H9 (cell line): ENCODE measurements at places on chromosomes 3 and 15. TPM values are rescaled to one million over a fixed set of nuclear protein-coding genes. Genes with fewer than 3 reads are reported as not detected.

Gene CASR
- total RNA-seq: 0.02 TPM in 1 of 2 replicates, not detected in the other

Gene GOLGA8J
- not detected in 2 replicates for total RNA-seq

Gene NTRK3
- 2.4 and 2.5 TPM in 2 replicates for total RNA-seq

Gene TMEM45A
- 10.1 and 10.3 TPM in 2 replicates for total RNA-seq

- no peaks in the 10 kb centered on the region for H3K36me3 ChIP-seq
- no peak for DNase-seq
- H3K4me3 ChIP-seq: no peak overlapping the region
These were observed 98.0 kb upstream of the SLC25A36 start for GRCh38 chr3:140843656-140844055.

GRCh38 chr3:195753581-195753980 is 32.8 kb downstream of the MUC20 start:
- no peak overlapping the region for H3K27ac ChIP-seq
- DNase-seq: no peak
- no peaks in the 10 kb centered on the region; the same call in 1 of the 2 replicates for H3K36me3 ChIP-seq
- H3K27me3 ChIP-seq: 0 out of 2 replicates have a peak, but pooled peaks cover 2% of the 10 kb centered on the region

GRCh38 chr15:76588811-76589747 is 252.5 kb downstream of the ISL2 start:
- H3K27me3 ChIP-seq: no peaks in the 10 kb centered on the region
- H3K27ac ChIP-seq: no peak overlapping the region
- DNase-seq: no peak

GRCh38 chr15:67547836-67548235 is 5.3 kb downstream of the MAP2K5 start:
- peaks cover 4% of the 10 kb centered on the region; the same call in 1 of the 2 replicates for H3K4me1 ChIP-seq
- H3K4me3 ChIP-seq: no peak overlapping the region
- no peak for DNase-seq
- H3K27me3 ChIP-seq: no peaks in the 10 kb centered on the region; the same call in 1 of the 2 replicates
- H3K36me3 ChIP-seq: peaks cover 13% of the 10 kb centered on the region

DNA sequence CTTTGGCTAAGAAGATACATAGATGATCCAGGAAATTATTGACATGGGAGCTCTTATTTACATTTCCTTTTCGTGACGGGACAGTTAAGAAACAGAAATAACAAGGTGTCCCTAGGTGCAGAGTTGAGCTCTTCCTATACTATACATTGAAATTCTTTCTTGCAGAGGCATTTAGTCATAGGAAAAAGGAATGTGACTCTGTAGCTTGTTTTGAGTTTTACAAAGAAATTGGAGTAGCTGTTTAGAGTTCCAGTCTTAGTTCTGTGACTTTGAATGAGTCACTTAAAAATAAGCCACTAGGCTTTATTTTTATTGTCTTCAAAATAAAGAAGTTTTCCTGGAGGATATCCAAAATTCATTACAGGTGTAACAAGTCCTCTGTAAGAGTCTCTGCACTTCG is 723.5 kb upstream of the SGO1 start:
- no peak overlapping the region for H3K27ac ChIP-seq
- no peaks in the 10 kb centered on the region for H3K4me1 ChIP-seq
- H3K36me3 ChIP-seq: no peaks in the 10 kb centered on the region
- no peak for DNase-seq
- H3K4me3 ChIP-seq: no peak overlapping the region

- no peak for DNase-seq
- H3K27me3 ChIP-seq: no peaks in the 10 kb centered on the region
- H3K36me3 ChIP-seq: no peaks in the 10 kb centered on the region
- H3K27ac ChIP-seq: no peak overlapping the region
These were observed 30.1 kb downstream of the POPDC2 start for GRCh38 chr3:119630128-119630879.

GRCh38 chr15:92128788-92129187 is 264.9 kb upstream of the ST8SIA2 start:
- no peaks in the 10 kb centered on the region for H3K27me3 ChIP-seq
- peaks cover under 1% of the 10 kb centered on the region; the same call in 1 of the 2 replicates for H3K4me1 ChIP-seq
- H3K36me3 ChIP-seq: no peaks in the 10 kb centered on the region
- no peak for DNase-seq
- no peak overlapping the region for H3K4me3 ChIP-seq
- H3K27ac ChIP-seq: no peak overlapping the region

DNA sequence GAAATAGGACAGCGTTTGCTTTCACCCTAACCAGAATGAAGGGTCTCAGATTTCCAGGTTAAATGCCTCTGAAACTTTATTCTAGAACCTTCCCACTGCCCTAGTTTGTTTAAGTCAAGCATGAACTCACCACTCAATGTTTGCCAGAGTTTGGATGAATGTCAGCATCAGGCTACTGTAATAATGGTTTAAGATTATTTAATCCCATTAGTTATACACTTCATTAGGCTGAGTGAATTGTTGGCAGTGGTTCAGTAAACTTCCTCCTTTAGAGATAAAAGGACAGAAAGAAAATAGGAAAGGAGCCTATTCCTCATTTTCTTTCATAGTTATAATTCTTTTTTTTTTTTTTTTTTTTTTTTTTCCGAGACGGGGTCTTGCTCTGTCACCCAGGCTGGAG is 401.9 kb upstream of the TPRG1 start:
- DNase-seq: no peak
- no peaks in the 10 kb centered on the region for H3K36me3 ChIP-seq
- no peak overlapping the region for H3K4me3 ChIP-seq
- H3K27ac ChIP-seq: no peak overlapping the region

DNA sequence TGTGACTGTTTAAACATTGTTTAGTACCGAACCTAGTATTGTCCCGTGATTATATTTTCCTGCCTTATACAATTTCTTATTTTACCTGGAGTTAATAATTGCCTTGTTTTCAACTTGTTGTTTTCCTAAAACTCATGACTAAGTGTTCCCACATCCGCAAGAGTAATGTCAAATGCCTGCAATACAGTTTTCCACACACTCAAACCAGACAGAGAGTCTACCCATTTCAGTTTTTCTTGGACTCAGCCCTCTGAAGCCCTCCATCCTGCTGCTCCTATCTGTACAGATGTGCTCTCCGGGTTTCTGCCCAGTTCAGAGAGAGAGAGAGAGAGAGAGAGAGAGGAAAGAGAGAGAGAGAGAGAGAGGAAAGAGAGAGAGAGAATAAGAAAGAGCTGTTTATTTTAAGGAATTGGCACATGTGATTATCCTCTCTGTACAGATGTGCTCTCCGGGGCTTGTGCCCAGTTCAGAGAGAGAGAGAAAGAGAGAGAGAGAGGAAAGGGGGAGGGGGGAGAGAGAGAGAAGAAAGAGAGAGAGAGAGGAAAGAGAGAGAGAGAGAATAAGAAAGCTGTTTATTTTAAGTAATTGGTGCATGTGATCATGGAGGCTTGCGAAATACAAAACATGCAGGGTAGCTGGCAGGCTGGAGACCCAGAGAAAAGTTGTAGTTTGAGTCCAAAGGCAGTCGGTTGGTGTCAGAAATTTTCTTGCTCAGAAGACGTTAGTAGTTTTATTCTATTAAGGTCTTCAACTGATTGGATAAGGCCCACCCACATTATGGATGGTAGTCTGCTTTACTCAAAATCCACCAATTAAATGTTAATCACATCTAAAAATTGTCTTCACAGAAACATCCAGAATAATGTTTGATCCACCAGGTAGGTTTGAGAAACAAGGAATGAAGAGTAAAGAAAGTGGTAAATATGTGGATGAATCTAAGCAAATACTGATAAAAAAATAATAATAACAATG is 104.1 kb upstream of the GOLGA8J start:
- H3K4me3 ChIP-seq: no peak overlapping the region
- H3K36me3 ChIP-seq: no peaks in the 10 kb centered on the region
- DNase-seq: no peak
- H3K27ac ChIP-seq: no peak overlapping the region

DNA sequence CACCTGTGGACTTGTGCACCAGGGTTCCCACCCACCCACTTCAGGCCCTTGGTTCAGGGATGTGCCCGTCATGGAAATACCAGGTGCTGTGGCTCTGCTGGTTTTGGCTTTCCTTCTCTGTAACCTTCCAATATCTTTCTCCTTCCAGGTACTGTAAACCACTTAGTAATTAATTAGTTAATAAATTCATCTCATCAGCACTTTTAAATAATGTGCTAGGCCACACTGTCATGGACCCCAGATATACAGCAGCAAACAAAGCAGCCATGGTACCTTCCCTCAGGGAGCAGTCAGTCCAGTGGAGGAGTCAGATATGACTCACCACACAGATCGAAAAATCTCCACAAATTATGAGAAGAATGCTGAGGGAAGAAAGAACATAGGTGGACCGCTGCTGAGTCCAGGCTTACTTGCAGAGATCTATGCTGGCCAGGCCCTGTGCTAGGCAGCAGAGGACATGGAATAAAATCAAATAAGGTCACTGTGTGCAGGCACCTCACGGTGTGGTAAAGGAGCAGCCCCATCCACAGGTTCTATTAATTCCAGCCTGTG is 6.8 kb upstream of the GATA2 start:
- DNase-seq: no peak
- H3K27me3 ChIP-seq: peaks cover 28% of the 10 kb centered on the region
- H3K4me1 ChIP-seq: no peaks in the 10 kb centered on the region
- H3K4me3 ChIP-seq: no peak overlapping the region

DNA sequence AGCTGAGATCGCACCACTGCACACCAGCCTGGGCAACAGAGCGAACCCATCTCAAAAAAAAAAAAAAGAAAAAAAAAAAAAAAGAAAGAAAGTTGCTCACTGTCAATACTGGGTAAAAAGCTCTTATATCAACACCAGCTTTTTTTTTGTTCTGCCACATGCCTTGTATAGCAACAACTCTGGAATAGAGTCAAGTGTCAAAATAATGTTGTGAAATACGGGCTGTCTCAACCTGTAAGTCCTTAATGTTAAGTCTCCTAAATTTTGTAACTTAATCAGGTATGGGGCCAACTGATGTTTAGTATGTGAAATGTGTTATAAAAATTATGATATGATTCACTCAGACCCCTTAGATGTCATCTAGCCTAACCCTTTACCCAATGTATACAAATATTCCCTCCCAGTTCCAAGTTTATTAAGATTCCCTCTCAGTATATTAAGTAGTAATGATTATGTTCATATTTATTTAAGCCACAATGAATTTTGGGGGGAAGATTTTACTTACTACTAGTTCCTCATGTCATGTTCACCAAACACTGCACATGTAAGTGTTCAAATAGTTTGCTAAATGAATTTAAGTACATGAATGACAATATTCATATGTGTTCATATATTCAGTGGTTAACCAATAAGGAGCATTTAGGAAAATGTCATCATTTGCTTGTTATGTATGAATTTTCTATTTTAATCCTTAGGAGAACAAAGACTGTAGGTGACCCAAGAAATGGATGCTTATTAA is 52.2 kb downstream of the GPR160 start:
- H3K4me1 ChIP-seq: no peaks in the 10 kb centered on the region
- no peak for DNase-seq
- H3K4me3 ChIP-seq: no peak overlapping the region
- H3K27me3 ChIP-seq: no peaks in the 10 kb centered on the region
- peaks cover 29% of the 10 kb centered on the region for H3K36me3 ChIP-seq
- no peak overlapping the region for H3K27ac ChIP-seq
